ENCODE measurements at places on chromosomes 6 and 20.

DNA sequence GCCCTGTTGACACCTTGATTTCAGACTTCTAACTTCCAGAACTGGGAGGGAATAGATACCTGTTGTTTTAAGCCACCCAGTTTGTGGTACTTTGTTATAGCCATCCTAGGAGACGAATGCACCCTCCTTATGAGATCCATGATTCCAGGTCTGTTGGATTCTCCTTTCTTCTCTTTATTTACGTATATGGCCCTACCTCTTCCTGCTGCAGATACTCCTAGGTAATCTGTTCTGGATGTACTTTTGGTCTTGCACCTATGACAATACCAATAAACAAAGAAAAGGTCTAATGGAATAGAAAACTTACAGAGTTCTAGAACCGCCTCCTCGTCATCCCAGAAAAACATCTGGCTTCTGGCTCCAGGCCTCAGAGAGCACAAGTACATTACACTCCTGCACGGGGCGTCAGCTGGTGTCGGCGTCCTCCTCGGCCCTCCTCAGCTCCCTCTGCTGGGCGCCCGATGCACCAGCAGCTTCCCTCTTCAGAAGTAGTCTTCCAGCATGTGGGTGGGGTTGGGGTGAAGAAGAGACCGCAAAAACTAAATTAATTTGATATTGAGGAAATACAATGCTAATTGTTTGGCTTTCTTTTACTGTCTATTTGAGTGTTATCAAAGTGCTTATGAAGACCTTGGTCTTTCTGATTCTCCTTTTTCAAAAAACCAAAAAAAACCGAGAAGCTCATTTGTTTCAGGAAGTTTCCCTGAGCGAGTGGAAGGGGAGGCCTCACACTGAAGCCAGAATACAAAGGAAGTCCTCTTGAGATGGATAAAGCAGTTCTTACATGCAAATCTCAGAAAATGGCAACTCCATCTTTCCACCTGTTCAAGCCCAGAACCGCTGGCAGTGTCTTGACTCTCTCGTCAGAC, 9.7 kb upstream of the ATXN1 start:
- DNase-seq, result peak; percentile 76

DNA sequence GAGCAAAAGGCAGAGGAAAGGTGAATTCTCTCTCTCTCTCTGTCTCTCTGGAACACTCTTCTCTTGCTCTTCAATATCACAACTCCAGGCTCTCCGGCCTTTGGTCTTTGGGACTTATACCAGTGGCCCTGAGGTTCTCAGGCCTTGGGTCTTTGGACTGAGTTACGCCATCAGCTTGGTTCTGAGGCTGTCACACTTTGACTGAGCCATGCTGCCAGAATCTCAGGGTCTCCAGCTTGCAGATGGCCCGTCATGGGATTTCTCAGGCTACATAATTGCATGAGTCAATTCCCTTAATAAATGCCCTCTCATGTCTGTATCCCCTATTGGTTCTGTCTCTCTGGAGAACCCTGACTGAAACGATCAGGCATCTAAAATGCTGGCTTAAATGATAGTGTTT, 12.9 kb downstream of the BTN2A1 start:
- no peak for DNase-seq

DNA sequence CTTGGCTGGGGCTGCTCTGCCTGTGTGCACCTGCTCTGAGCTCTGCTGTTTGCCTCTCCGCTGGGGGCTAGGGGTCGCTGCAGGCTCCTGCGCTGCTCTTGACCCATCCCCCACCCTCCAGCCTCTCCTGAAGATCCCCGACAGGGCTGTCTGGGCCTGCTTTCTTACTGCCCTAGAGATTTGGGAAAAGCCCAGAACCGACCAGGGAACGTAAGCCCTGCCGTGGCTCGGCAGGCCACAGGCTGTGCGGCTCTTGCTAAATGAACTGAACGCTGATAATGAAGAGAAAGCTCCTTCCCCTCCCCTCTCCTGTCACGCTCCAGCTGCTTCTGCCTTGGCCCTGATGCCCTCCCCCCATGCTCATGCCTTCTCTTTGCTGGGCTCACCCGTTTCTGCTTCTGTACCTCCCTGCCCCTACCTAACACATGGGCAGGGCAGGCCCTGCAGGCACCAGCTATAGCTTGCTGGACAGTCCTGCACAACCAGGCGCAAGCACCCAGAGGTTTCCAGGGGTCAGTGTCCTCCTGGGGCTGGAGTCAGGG, 32.0 kb upstream of the PCMTD2 start:
- no peak for DNase-seq

- no peak for DNase-seq
Observed at GRCh38 chr6:166671434-166672081, 44.5 kb upstream of the RPS6KA2 start.

All from activated naive CD4-positive, alpha-beta T cell treated with Interleukin-2 at 50 U/mL for 16 hours (primary cell).